Chondrocyte (in vitro differentiated cells): ENCODE measurements at places on chromosomes 5 and 9. TPM values are rescaled to one million over a fixed set of nuclear protein-coding genes. Genes with fewer than 3 reads are reported as not detected.

The FBXL7 gene
- 24.7 to 32.6 TPM (median 31.4 TPM) in 3 replicates for total RNA-seq

The ANKRD31 gene
- total RNA-seq, result 0.10 to 0.24 TPM (median 0.18 TPM) in 3 replicates

The PPP3R2 gene
- not detected in 3 replicates for total RNA-seq

The ANGPTL2 gene
- total RNA-seq, result 26.7 to 39.7 TPM (median 39.0 TPM) in 3 replicates

The POLR3G gene
- total RNA-seq, result 1.4 to 1.6 TPM (median 1.5 TPM) in 3 replicates

The PFDN1 gene
- 44.5 to 50.5 TPM (median 49.0 TPM) in 3 replicates for total RNA-seq

The IL33 gene
- total RNA-seq, result not detected in 3 replicates

The ZNF608 gene
- total RNA-seq, result 20.7 to 36.3 TPM (median 23.8 TPM) in 3 replicates

The RLN2 gene
- not detected in 3 replicates for total RNA-seq

GRCh38 chr9:89462199-89462598 is 35.7 kb downstream of the SEMA4D start:
- no peaks in the 10 kb centered on the region for H3K36me3 ChIP-seq
- no peak overlapping the region for H3K27ac ChIP-seq
- peaks cover 15% of the 10 kb centered on the region for H3K4me1 ChIP-seq
- H3K27me3 ChIP-seq, result no peaks in the 10 kb centered on the region

DNA sequence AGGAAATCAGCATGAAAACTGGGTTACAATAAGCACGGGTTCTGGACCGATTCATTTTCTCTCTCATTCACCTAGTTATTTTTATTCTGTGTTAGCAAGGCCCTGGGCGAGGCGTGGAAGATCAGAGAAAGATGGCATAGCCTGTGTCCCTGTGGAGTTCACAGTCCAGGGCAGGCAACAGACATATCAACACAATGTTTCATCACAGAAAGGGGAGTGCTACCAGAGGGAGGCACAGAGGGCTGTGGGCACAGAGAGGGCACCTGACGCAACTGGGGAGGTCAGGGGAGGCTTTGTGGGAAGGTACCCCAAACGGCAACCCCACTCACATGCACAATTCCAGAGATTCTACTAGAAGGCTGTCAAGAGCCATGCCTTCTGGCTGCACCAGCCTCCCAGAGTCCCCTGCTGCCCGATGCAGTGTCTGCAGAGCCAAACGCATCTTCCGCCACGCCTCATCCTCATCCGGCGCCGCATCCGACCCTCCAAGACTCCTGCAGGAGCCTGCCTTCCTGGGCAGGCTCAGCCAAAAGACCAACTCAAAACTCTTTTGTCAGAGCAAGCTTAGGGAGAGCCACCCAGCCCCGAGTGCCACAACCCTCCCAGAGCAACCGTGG is 1.4 kb downstream of the FAM193B start:
- H3K4me1 ChIP-seq, result peaks cover 42% of the 10 kb centered on the region
- no peak for DNase-seq
- H3K4me3 ChIP-seq, result peak overlapping the region; percentile 90
- H3K27me3 ChIP-seq, result no peaks in the 10 kb centered on the region
- H3K27ac ChIP-seq, result peak overlapping the region; percentile 84
- peaks cover 7% of the 10 kb centered on the region for H3K36me3 ChIP-seq

DNA sequence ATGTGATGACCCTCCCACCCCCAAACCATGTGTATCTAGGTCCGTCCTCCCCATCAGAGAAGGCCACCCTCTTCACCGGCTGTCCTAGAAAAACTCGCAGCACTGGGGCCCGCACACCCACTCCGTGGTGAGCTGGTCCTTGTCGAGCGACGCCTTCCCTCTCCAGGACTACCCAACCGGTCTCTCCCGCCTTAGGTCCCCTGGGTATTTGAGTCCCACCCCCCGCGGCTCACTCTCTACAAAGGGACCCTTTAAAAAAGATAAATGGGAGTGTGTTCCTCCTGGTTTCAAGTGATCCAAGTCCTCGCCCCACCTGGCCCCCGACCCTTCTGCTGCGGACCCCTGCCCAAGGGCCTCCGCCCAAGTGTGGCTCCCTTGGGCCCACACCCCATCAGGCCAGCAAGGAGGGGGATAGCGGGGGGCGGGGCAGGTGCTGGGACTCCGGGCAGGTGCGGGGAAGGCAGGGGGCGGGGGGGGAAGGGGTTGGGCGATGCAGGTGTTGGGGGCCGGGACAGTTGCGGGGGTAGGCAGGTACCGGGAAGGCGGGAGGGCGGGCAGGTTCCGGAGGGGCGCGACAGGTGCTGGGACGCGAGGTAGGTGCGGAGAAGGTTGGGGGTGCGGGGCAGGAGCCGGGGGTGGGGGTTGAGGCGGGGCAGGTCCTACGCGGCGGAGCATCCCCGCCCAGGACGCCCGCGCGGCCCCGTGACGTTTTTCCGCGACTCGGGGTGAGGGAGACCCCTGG is 970 bp upstream of the ARRDC1 start:
- DNase-seq, result no peak
- H3K27me3 ChIP-seq, result no peaks in the 10 kb centered on the region
- H3K27ac ChIP-seq, result no peak overlapping the region
- peaks cover 21% of the 10 kb centered on the region for H3K4me1 ChIP-seq

GRCh38 chr9:134492281-134492691 is 149.3 kb upstream of the COL5A1 start:
- no peaks in the 10 kb centered on the region for H3K27me3 ChIP-seq
- H3K4me3 ChIP-seq, result no peak overlapping the region
- H3K27ac ChIP-seq, result no peak overlapping the region
- peaks cover 22% of the 10 kb centered on the region for H3K4me1 ChIP-seq
- no peak for DNase-seq

DNA sequence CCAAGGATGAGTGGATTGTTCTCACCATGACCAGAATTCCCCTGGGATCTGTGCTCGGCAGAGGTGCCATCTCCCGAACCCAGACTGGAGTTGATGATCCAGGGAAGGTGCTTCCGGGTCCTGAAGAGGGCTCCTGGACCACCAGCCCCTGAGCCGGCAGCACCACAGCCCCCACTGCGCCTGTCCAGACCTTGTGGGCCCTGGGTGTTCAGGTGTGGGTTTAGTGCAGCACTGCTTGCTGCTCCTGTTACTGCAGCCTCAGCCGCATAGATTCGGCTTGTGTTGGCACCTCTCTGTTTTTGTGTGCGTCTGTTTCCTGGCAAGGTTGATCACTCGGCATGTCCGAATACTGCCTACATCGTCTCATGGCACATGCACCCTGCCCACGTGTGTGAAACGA is 16.3 kb upstream of the NPM1 start:
- no peak overlapping the region for H3K27ac ChIP-seq
- peaks cover 2% of the 10 kb centered on the region for H3K27me3 ChIP-seq
- peak; percentile 63 for DNase-seq
- H3K4me1 ChIP-seq, result peaks cover 8% of the 10 kb centered on the region

GRCh38 chr5:149740866-149741459 is 10.9 kb downstream of the PPARGC1B start:
- no peak overlapping the region for H3K27ac ChIP-seq
- no peaks in the 10 kb centered on the region for H3K4me1 ChIP-seq
- H3K36me3 ChIP-seq, result no peaks in the 10 kb centered on the region

GRCh38 chr9:76911971-76912370 is 6.1 kb upstream of the PRUNE2 start:
- no peaks in the 10 kb centered on the region for H3K36me3 ChIP-seq
- H3K27me3 ChIP-seq, result peaks cover 29% of the 10 kb centered on the region
- peaks cover 13% of the 10 kb centered on the region for H3K4me1 ChIP-seq
- H3K27ac ChIP-seq, result no peak overlapping the region

DNA sequence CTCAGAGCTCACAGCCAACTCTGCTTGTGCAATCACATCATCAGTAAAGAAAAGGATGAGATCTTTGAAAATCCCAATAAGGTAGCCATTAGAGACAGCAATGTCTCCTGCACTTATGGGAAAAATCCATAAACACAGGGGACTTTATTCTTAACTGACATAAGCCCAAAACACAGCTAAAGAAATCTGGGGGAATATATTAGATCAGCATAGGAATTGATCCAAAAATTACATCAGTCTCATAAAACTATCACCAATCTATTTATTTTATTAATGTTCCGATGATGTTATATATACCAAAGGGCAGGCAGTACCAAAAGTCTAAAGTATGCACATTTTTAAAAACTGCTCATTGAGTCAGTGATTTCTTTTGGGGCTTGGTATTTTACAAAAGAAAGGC is 6.9 kb downstream of the MRPS27 start:
- H3K27ac ChIP-seq, result no peak overlapping the region
- H3K4me3 ChIP-seq, result no peak overlapping the region
- no peaks in the 10 kb centered on the region for H3K27me3 ChIP-seq
- no peak for DNase-seq
- H3K36me3 ChIP-seq, result peaks cover 7% of the 10 kb centered on the region
- peaks cover 17% of the 10 kb centered on the region for H3K4me1 ChIP-seq

GRCh38 chr5:61082516-61083280 is 79.6 kb downstream of the SMIM15 start:
- no peaks in the 10 kb centered on the region for H3K27me3 ChIP-seq
- peaks cover 1% of the 10 kb centered on the region for H3K36me3 ChIP-seq
- H3K4me1 ChIP-seq, result no peaks in the 10 kb centered on the region

- H3K27me3 ChIP-seq, result no peaks in the 10 kb centered on the region
- H3K4me1 ChIP-seq, result peaks cover 36% of the 10 kb centered on the region
- no peaks in the 10 kb centered on the region for H3K36me3 ChIP-seq
- H3K27ac ChIP-seq, result no peak overlapping the region
- no peak for DNase-seq
Measured at GRCh38 chr5:81848362-81848880, 97.5 kb upstream of the SSBP2 start.

DNA sequence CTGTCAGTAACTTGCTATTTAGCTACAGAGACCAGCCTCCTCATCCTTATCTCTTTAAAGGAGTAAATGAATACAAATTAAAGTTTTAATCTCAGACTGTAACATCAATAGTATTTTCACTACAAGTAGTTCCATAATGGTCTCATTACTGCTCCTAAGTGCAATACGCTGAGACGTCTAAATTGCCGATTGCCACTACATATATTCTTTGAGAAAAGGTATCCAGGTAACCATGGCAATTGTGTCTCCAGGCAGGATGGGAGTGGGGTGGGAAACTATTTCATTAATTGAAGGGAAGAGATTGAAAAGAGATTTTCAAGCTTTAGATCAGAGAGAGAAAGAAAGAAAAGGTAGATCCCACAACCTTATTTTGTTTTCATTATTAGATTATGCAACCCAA is 65.5 kb upstream of the PPP2R2B start:
- H3K4me1 ChIP-seq, result no peaks in the 10 kb centered on the region
- peaks cover 15% of the 10 kb centered on the region for H3K27me3 ChIP-seq
- no peak for DNase-seq
- no peak overlapping the region for H3K4me3 ChIP-seq
- H3K36me3 ChIP-seq, result no peaks in the 10 kb centered on the region

GRCh38 chr5:170617533-170618490 is 114.0 kb downstream of the KCNIP1 start:
- H3K27ac ChIP-seq, result no peak overlapping the region
- H3K4me1 ChIP-seq, result peaks cover 7% of the 10 kb centered on the region
- no peaks in the 10 kb centered on the region for H3K27me3 ChIP-seq
- H3K4me3 ChIP-seq, result no peak overlapping the region
- no peaks in the 10 kb centered on the region for H3K36me3 ChIP-seq

DNA sequence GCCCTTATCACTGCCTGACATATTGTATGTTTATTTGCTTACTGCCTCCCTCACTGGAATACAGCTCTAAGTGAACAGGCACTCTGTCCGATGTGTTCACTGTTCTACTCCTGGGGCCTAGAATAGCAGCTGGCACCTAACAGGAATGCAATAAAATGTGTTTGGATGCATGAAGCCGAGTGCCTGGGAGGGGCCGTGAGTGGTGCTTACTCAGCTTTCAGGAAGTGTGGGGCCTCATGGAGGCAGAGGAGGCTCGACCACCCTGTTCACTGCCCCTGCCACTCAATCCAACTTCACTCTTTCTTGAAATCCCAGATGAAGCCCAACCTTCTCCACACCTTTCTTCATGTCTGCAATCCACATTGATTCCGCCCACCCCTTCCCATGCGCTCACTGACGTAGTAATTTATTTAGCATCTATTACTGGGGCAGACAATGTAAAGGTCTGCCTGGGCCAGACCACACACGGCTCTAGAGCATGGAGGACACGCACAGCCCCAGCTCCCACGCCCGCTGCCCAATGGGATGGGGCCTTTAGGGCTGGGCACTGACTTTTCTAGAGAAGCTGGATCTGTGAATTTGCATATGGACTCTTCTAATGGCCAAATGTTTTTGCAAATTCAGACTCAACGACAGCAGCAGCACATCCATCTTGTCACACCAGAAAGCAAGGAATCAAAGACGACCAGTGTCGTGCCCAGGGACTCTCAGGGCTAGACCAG is 21.3 kb downstream of the TBC1D9B start:
- no peak overlapping the region for H3K27ac ChIP-seq
- no peaks in the 10 kb centered on the region for H3K4me1 ChIP-seq
- no peak for DNase-seq
- H3K4me3 ChIP-seq, result no peak overlapping the region
- H3K36me3 ChIP-seq, result peaks cover 63% of the 10 kb centered on the region
- H3K27me3 ChIP-seq, result no peaks in the 10 kb centered on the region

DNA sequence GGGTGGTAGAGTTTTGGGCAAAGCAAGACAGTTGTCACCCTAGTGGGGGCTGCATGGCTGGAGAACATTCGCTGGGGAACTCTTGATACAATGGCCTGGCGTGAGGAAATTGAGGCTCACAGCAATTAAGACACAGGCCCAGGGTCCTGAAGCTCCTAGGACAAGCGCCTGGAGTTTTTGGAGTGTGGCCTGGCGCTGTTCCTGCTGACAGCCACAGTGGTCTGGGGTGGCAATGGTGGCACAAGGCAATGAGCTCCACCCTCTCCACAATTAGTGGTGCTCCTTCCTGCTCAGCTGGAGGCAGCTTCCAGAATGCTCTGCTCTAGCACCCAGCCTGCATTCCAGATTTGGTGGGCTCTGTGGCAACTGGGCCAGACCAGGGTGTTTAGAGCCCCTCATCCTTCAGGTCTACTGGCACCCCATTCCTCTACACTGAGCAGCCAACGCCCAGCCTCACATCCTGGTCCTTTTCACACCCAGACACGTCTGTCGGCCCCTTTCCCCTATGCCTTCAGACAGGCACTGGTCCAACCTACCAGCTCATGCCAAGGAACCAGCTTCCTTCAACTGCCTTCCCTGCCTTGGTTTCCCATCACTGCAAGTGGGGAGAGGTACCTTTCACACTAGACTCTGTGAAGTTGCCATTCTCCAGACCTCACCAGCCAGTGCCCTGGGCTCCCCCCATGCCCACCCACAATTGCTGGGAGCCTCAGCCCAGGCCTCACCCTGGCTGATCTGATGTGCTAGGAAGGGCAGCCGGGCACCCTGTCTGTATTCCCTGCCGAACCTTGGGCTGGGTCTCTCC is 138.1 kb upstream of the COL5A1 start:
- no peak for DNase-seq
- H3K36me3 ChIP-seq, result no peaks in the 10 kb centered on the region
- H3K4me3 ChIP-seq, result no peak overlapping the region
- H3K27ac ChIP-seq, result peak overlapping the region; percentile 98
- no peaks in the 10 kb centered on the region for H3K27me3 ChIP-seq

GRCh38 chr9:129612123-129612522 is 8.8 kb downstream of the C9orf50 start:
- no peak overlapping the region for H3K4me3 ChIP-seq
- H3K27ac ChIP-seq, result no peak overlapping the region
- H3K4me1 ChIP-seq, result peaks cover 45% of the 10 kb centered on the region
- H3K27me3 ChIP-seq, result no peaks in the 10 kb centered on the region

GRCh38 chr9:38066197-38066913 is 2.7 kb downstream of the SHB start:
- DNase-seq, result no peak
- no peaks in the 10 kb centered on the region for H3K36me3 ChIP-seq
- no peaks in the 10 kb centered on the region for H3K27me3 ChIP-seq
- peak overlapping the region; percentile 46 for H3K27ac ChIP-seq
- peaks cover 67% of the 10 kb centered on the region for H3K4me1 ChIP-seq
